Fibroblast of lung (primary cell): ENCODE measurements at places on chromosomes 2 and 18.

GRCh38 chr2:120224256-120224655 is 1.1 kb upstream of the TMEM185B start:
- H3K27ac ChIP-seq: no peak overlapping the region
- peaks cover 3% of the 10 kb centered on the region for H3K4me1 ChIP-seq
- no peaks in the 10 kb centered on the region for H3K27me3 ChIP-seq
- no peak overlapping the region for H3K4me3 ChIP-seq
- DNase-seq: no peak

GRCh38 chr2:64403426-64403825 is 50.5 kb upstream of the LGALSL start:
- no peak overlapping the region for H3K27ac ChIP-seq
- peaks cover 18% of the 10 kb centered on the region for H3K4me1 ChIP-seq
- no peaks in the 10 kb centered on the region for H3K27me3 ChIP-seq
- H3K4me3 ChIP-seq: no peak overlapping the region
- no peaks in the 10 kb centered on the region for H3K36me3 ChIP-seq
- no peak for DNase-seq

DNA sequence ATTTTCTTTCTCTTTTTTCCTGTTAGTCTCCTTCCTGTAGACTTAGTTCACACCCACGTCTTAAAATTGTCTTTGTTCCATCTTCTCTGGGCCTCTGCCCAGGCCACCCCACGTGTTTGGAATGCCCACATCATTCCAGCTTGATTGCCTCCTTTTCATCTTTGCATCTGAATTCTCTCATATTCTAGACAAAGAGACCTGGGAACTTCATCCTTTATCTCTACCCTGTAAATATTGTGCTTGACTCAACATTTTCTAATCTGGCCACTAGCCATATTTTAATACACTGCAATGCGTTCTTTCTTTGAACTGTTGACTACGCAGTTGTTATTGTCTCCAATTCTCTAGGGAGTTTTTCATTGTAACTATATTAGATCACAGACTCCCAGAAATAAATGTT is 187.5 kb upstream of the NRXN1 start:
- H3K27me3 ChIP-seq: no peaks in the 10 kb centered on the region
- no peak overlapping the region for H3K27ac ChIP-seq
- no peaks in the 10 kb centered on the region for H3K4me1 ChIP-seq
- H3K36me3 ChIP-seq: no peaks in the 10 kb centered on the region
- no peak for DNase-seq

- H3K27ac ChIP-seq: no peak overlapping the region
- DNase-seq: no peak
- H3K36me3 ChIP-seq: peaks cover 12% of the 10 kb centered on the region
- peaks cover 12% of the 10 kb centered on the region for H3K27me3 ChIP-seq
- peaks cover 23% of the 10 kb centered on the region for H3K4me1 ChIP-seq
Measured at GRCh38 chr2:219252084-219252483, 959 bp upstream of the TUBA4B start.

GRCh38 chr2:231709636-231709980 is 1.3 kb downstream of the PTMA start:
- peak overlapping the region; percentile 93 for H3K27ac ChIP-seq
- peak overlapping the region; percentile 95 for H3K4me3 ChIP-seq
- no peak for DNase-seq
- H3K4me1 ChIP-seq: peaks cover 14% of the 10 kb centered on the region
- H3K27me3 ChIP-seq: no peaks in the 10 kb centered on the region

GRCh38 chr2:14554849-14555545 is 77.5 kb upstream of the LRATD1 start:
- H3K36me3 ChIP-seq: no peaks in the 10 kb centered on the region
- H3K27ac ChIP-seq: no peak overlapping the region
- no peak for DNase-seq
- no peak overlapping the region for H3K4me3 ChIP-seq
- H3K4me1 ChIP-seq: no peaks in the 10 kb centered on the region

DNA sequence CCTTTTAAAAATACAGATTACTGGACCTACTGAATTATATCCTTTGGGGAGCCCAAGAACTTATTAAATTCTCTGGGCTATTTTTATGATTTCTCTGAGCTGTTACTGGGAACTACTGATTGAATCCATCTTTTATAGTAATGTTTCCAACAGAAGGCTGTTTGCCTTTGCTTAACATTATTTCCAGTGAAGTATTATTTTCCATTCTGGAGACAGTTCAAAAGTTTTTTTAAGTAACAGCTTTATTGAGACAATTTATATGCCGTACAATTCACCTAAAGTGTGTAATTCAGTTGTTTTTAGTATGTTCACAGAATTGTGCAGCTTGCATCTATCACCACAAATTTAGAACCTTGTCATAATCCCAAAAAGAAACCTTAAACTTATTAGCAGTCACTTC is 100.6 kb downstream of the BABAM2 start:
- H3K27me3 ChIP-seq: no peaks in the 10 kb centered on the region
- no peak overlapping the region for H3K4me3 ChIP-seq
- H3K36me3 ChIP-seq: no peaks in the 10 kb centered on the region
- no peak overlapping the region for H3K27ac ChIP-seq

- DNase-seq: no peak
- no peak overlapping the region for H3K27ac ChIP-seq
- H3K36me3 ChIP-seq: no peaks in the 10 kb centered on the region
- no peak overlapping the region for H3K4me3 ChIP-seq
- peaks cover 3% of the 10 kb centered on the region for H3K4me1 ChIP-seq
- H3K27me3 ChIP-seq: no peaks in the 10 kb centered on the region
Measured at GRCh38 chr18:63314062-63314790, 5.3 kb downstream of the BCL2 start.

DNA sequence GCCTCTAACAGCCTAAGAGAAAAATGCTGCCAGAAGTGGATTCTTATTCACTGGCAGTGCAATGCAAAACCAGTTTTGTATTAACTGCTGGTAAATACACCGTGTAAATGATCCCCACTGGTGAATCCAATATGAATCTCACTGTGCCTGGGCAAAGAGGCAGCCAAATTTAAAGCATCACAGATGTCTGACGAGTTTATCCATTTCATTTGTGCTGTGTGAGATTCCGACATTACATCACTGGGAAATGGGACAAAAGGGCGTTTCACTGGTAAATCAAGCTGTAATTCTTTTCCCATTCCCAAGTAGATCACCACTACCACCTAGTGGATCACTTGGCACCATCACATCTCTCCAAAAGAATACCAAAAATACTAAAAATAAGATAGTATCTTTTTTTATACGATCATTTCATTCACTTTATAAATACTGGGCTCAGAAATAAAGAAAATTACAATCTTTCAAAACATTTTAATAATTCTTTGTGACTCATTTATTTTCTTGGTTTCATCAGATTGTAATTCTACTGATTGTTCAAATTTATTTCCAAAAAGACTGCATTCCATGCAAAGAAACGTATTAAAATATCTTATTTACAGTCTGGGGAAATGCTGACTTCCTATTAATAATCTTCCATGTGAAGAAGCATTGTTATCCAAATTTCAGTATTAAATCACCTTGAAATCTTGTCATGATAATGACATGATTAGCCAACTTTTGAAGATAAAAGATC is 125.6 kb downstream of the GRB14 start:
- H3K36me3 ChIP-seq: no peaks in the 10 kb centered on the region
- peak; percentile 58 for DNase-seq
- H3K4me1 ChIP-seq: no peaks in the 10 kb centered on the region
- no peak overlapping the region for H3K27ac ChIP-seq
- no peaks in the 10 kb centered on the region for H3K27me3 ChIP-seq

DNA sequence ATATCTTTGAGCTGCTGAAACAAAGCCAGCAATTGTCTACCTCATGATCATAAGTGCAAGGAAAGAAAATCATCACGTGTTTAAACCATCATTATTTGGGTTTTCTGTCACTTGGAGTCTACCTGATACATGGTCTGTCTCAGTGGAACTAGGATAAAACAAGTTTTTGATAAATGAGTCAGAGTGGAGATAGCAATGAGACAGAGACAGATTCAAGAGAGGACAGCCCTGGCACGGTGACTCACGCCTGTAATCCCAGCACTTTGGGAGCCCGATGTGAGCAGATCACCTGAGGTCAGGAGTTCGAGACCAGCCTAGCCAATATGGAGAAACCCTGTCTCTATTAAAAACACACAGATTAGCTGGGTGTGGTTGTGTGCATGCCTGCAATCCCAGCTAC is 93.8 kb downstream of the PMAIP1 start:
- no peaks in the 10 kb centered on the region for H3K4me1 ChIP-seq
- no peak for DNase-seq
- no peak overlapping the region for H3K27ac ChIP-seq
- H3K4me3 ChIP-seq: no peak overlapping the region
